ENCODE measurements at places on chromosomes 16 and 17. TPM values are rescaled to one million over a fixed set of nuclear protein-coding genes. Genes with fewer than 3 reads are reported as not detected.

SLC13A2 gene
- total RNA-seq = not detected

MFAP4 gene
- total RNA-seq = 97.8 TPM

GFAP gene
- total RNA-seq = 1.2 TPM

DNAH17 gene
- 0.16 TPM for total RNA-seq

TBKBP1 gene
- 13.8 TPM for total RNA-seq

GSG1L gene
- total RNA-seq = not detected

INCA1 gene
- 0.85 TPM for total RNA-seq

CCL1 gene
- not detected for total RNA-seq

TMC6 gene
- 3.9 TPM for total RNA-seq

KREMEN2 gene
- total RNA-seq = not detected

SPDYE4 gene
- not detected for total RNA-seq

Data from hair follicle dermal papilla cell (primary cell).